ENCODE measurements at places on chromosomes 2 and 18.

DNA sequence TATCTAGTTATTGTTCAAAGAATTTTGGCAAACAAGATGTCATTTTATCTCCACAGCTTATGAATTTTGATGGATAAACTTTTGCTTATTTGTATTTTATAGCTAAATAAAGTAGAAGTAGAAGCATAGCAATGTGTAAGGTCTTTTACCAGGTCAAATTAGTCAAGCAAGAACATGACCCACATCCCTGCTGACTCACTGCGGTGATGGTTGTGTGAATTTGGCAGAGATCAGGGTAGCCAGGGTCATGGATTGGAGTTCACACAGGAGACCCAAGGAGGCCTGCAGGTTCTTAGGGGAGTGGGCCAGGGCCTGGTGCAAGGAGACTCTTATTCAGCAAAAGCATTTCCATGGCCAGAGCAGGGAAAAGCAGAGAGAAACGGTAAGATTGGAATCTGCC is 18.7 kb downstream of the SP140 start:
- DNase-seq, result no peak

DNA sequence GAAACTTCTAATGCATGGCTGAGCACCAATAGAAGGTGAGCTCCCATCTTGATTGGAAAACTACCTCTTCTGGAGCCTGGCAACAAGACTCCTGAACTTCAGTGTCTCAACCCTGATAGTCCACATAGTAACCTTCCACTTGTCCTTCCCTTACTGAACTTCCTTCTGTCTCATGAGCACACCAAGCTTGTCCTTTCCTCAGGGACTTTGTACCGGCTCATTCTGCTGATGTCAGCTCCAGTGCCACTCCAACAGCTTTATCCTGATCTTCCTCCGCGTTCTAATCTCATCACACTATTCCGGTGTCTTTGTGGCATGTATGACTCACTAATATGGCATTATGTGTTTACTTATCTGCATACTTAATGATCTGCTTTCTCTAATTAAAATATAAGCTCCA is 862.0 kb upstream of the ID2 start:
- no peak for DNase-seq

DNA sequence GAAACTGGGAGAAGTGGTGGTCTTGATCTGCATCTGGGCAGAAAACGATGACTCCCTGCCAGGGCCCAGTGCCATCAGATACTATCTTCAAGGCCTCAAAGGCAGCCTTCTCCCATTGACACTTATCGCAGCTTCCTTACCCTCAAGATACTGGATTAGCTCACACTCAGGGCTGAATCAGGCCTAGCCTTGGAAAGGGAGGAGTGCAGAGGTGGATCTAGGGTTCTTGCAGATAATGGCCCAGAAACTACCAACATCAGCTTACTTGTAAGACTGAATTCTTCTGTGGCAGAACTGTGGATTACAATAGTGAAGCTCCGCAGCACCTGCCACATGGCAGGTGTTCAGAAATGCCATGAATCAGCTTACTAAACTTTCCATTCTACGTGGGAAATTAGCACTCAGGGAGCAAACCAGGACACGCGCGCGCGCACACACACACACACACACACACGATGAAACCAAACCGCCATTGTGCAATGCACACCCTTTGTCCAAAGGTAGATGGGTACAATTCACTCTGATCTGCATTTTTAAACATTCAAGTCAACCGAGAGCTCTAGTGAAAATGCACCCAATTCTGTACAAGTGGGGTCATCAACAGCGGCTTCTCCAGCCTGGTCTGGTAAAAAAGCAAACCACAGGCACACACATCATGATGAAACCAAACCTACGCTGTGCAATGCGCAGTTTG is 26.3 kb upstream of the TMEM182 start:
- no peak for DNase-seq

DNA sequence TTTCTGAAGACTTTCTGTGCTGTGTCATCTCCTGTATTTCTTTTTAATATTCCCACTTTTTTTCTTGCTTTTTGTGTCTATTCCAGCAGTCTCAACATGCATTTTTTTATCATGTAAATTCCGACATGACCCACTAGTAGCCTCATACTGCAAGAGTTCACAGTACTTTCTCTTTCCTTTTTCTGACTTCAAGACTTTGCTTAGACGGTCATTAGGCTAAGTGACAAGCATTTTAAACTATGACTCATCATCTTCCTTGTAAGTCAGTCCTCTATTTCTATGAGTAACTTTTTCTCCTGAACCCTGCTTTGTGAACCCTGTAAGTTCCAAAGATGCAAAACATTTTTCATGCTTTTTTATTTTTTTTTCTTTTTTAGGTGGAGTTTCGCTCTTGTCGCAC is 381.2 kb downstream of the TXNL1 start:
- peak; percentile 70 for DNase-seq

DNA sequence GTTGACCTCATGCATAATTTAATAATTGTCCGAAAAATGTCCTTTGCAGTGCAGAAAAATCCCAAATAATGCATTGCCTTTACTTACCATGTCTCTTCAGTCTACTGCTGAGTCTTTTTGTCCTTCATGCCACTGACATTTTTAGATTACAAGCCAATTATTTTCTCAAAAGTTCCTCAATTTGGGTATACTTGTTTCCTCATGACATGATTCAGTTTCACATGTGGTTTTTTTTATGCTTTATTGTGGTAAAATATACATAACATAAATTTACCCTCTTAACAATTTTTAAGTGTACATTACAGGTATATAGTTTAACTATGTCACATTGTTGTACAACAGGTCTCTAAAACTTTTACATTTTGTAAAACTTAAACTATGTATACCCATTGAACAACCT is 81.0 kb downstream of the EPC2 start:
- DNase-seq, result peak; percentile 66

GRCh38 chr2:136116151-136116812 is 1.7 kb downstream of the CXCR4 start:
- DNase-seq, result peak; percentile 90

GRCh38 chr2:136232456-136233172 is 114.7 kb upstream of the CXCR4 start:
- no peak for DNase-seq

GRCh38 chr2:9693196-9693491 is 62.3 kb upstream of the YWHAQ start:
- peak; percentile 42 for DNase-seq

DNA sequence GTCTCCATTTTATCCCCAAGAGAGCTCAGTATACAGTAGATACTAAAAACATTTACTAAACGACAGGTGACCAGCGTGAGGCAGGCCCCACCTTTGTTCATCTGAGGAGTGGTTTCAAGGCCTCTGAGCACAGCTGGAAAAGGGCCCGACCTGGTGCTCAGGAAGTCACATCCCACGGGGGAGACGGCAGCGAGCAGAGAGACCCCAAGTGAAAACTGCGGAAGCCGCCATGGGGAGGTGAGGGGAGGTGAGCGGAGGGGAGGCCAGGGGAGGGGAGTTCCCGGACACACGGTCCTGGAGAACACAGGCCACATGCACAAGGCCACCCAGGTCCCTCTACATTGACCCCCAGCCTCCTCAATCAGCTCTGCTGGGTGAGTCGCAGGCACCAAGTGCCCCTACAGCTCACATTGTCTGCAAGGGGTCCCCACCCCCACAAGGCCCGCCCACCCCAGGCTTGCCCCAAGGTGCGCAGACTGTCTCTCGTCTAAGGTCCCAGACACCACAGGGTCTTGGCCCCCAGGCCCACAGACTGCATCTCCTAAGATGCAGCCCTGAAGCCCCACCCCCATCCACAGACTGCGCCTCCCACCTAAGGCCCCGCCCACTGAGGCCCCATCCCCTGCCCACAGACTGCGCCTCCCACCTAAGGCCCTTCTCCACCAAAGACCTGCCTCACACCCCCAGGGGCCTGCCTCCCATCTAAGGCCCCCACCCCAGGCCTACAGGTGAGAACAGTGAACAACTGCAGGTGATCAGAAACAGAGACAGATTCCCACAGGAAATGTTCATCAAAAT is 19.1 kb downstream of the PARD6G start:
- DNase-seq, result no peak

- no peak for DNase-seq
These were observed 18.7 kb upstream of the SCYGR1 start for GRCh38 chr2:227406177-227407031.

DNA sequence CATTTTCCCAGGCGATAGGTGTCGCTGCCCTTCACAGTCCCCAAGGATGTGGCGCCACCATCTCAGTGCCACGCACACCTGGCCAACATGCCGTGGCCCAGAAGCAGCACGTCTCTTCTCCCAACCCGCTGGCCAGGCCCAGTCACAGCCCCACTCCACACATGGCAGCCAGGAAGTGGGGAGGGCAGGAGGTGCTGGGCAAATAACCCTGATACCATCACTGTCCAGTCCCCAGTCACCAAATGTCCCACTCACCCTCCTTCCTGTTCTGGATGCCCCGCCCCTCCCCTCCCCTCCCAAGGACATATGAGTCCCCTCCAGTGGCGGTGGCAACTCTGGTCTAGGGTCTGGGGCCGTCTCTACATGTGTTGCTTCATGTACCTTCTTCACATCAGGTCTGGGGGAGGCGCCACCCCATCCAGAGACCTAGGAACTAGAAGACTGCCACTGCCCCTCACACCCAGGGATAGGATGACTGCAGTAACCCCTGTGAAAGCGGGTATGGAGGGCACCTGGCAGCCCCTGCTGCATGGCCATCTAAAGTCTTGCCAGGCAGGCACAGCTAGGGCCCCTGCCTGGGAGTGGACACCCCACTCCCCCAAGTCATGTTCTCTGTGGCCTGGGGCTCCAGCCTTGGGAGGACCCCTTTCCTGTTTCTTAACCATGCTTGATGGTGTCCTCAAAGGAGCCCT is 7.3 kb upstream of the CAPN10 start:
- no peak for DNase-seq

DNA sequence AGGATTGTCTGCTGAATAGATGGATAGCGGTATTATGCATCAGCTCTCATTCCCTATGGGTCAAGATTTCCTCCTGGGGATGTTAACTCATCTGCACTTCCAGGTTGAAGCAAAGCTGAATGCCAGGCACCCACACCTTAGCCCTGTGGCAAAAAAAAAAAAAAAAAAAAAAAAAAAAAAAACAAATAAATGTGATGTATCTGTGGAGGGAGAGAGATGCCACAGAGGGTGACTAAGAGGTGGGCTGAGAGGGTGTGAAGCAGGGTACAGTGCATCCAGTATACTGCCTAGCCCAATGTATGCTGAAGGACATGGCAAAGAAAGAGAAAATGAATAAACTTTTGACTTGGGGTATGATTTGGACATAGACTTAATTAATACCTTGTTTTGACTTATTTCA is 91.4 kb downstream of the COPS8 start:
- no peak for DNase-seq

DNA sequence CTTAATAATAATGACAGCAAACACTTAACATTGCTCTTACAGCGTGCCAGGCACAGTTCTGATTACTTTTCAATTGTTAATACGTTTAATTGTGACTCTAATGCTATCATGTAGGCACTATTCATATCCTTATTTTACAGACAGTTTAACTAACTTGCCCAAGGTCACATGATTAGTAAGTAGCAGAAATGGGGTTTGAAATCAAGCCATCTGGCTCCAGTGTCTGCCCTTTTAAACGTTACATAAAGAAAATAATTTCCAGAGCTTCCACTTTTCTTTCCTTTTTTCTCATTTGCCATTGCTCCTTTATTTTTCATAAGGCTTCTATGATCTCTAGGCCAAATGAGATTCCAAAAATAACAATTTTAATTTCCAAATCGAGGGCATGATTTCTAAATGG is 50.6 kb upstream of the IKZF2 start:
- no peak for DNase-seq

DNA sequence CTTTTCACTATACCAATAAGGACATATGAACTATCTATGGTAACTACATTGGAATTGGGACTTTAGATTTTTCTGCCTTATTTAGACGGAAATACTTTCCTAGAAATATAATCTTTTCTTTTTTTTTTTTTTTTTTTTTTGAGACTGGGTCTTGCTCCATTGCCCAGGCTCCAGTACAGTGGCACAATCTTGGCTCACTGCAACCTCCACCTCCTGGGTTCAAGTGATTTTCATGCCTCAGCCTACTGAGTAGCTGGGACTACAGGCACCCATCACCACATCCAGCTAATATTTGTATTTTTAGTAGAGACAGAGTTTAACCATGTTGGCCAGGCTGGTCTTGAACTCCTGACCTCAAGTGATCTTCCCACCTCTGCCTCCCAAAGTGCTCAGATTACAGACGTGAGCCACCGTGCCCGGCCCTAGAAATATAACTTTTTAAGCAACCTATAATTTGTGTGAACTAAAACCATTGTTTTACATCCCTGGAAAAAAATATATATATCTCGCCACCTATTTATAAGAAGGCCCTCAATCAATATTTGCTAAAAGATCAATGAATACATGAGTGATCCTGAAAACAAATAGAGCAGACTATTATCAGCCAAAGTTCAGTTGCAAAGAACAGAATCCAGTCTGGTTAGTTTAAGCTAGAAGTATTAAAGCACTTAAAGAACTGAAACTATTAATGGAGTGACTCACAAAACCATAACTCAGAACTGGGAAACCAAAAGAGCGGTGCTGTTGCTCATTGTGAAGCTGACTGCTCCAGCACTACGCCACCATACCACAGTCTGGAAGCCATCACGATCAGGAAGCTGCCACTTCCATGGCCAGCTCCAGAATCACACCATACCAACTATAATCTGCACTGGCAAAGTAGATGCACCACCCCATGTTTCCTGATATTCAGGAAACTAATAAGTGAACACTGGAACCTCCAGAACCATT is 8.4 kb upstream of the HNRNPLL start:
- DNase-seq, result peak; percentile 80

DNA sequence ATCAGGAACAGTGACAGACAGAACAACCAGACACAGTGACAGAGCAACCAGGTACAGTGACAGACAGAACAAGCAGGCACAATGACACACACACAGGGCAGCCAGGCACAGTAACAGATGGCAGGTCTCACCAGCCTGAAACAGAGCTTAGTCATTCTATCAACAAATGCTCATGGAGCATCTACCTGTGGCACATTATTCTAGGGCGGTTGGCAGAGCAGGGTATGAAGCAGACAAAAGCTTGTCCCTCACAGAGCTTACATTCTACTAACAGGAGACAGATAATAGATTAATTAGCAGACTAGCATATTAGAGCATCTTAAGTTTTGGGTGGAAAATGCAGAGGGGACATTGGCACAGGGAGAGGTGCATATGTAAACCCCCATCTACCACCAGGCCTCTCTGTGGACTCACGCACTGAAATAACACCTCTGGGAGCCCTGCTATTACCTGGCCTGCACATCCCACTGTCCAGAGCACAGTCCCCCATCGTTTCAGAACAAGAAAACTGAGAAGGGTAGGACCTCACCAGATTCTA is 64.1 kb upstream of the RAB6C start:
- DNase-seq, result no peak
